ENCODE measurements at places on chromosomes 1 and 21.

- DNase-seq = no peak
Measured at GRCh38 chr1:235892734-235893413, 26.2 kb upstream of the LYST start.

- DNase-seq = no peak
Measured at GRCh38 chr1:30318864-30319718, 404.3 kb downstream of the MATN1 start.

DNA sequence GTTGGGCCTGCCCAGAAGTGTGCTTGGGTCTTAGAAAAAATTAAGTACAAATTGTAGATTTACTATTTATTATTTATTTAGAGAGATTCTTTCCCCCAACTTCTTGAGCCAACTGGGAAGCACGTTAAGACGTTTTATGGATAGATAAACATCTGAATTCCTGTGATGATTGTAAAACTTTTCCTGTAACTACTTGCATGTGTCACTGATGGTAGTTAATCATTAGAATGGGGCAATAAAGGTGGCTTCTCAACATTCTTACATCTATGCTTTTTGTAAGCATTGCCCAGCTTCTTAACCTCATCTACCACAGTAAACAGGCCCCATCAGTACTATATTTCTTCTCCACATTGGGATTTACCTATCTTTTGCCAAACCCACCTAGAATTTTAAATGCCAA is 559.8 kb downstream of the LMO4 start:
- DNase-seq = peak; percentile 62

GRCh38 chr1:16984717-16985116 is 4.3 kb upstream of the MFAP2 start:
- peak; percentile 88 for DNase-seq

DNA sequence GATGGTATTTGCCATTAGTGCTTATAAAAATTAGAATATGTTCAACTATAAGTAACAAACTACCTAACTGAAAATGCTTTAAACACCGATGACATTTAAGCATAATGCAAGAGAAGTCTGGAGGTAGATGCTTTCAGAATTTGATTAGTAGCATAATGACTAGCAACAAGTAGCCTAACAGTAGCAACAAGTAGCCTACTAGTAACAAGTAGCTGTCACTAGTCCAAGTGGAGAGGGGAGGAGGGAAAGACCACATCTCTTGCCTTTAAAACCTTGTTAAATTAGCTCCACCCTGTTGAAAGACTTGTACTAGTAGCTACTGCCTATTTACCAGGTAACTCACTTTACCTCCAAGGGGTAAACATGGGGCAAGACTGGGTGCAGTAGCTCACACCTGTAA is 7.9 kb downstream of the GPR88 start:
- no peak for DNase-seq

- DNase-seq = no peak
Measured at GRCh38 chr1:247110627-247111258, 6.6 kb upstream of the ZNF669 start.

DNA sequence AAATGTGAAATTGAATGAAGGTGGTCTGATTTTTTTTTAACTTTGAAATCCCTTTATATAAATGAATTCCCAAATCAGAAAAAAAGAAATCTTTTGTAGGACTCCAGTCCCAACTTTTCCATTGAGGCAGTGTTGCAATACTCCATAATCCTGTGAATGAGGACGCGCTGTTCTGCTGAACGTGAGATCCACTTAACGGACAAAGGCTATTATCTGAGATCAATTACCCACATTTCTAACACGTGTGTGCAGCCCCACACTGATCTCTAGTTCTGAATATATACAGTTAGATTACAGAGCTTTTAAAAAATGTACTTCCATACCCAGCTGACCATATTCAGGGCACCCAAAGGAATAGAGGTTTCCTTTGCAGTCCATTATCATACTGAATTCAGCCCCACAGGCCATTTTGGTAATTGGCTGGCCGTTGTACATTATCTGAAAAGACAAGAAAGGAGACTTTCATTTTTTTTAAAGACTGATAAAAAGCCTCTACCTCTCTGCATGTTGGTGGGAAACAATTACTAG is 19.0 kb downstream of the RCC2 start:
- DNase-seq = no peak

DNA sequence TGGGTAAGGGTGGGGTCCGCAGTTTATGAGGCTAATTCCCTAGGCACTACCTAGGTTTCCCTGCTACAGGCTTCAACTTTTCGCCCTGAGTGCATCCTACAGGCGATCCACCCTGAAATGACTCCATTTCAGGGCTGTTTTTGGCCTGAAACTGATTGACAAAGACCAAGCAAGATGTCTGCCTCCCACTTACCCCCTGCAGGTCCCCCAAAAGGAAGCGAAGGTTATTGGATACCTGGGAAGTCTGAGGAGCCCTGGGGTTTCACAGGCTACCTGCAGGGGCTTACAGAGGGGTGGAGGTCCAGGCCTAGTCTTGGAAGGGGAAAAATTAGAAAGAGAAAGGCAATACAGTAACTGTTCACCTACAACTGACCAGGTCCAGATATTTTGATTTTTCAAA is 3.3 kb upstream of the TBX15 start:
- no peak for DNase-seq

- DNase-seq = no peak
Measured at GRCh38 chr1:208593306-208594006, 349.3 kb upstream of the PLXNA2 start.

DNA sequence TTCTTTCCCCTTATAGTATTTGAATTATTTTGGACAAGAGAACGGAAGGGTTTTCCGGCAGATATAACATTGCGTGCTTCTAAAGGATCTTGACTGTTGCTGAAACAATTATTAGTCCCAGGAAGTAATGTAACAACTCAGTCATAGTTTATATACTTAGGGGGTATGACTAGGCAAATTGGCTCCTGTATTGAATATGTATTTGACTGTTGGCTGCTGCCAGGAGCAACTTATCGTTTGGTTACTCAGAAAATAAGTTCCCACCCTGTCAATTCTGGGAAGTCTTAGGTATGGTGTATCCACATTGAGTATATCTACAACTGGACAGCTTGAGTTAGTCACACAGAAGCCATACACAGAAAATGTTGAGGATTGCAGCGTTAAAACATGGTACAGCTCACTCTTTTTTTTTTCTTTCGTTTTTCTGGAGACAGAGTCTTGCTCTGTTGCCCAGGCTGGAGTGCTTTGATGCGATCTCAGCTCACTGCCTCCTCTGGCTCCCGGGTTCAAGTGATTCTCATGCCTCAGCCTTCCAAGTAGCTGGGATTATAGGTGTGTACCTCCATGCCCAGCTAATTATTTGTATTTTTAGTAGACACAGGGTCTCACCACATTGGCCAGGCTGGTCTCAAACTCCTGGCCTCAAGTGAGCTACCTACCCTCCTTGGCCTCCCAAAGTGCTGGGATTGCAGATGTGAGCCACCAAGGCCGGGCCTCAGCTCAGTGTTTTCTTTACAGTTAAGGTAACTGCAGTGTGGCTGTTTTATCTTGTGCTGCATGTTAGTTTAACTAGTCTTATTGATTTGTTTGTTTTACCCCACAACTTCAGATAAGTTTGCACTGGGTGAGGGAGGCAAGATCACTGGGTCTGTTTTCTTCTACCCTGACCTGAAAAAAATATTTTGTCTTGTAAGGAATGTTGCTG is 10.2 kb downstream of the SMAP2 start:
- DNase-seq = no peak

DNA sequence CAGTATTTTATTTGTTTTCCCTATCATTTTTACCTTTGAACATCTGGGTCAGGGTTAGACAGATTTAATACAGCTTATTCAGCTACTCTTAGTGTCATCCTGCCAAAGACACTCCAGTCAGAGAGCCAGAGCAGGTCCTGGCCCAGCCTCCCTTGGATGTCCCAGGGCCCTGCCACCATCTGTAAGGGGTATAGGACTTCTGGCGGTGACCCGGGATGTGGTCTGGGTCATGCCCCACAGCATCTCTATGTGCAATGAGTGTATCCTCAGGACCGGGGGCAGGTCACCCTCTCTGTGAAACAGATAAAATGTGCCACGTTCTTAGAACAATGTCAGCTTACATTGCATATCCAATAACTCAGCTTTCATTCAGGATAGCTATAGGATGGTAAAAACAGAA is 37.8 kb upstream of the PRSS38 start:
- DNase-seq = no peak

- no peak for DNase-seq
Measured at GRCh38 chr1:114386129-114387009, 124.6 kb downstream of the TRIM33 start.

- DNase-seq = no peak
Measured at GRCh38 chr1:165484532-165484931, 39.6 kb upstream of the RXRG start.

DNA sequence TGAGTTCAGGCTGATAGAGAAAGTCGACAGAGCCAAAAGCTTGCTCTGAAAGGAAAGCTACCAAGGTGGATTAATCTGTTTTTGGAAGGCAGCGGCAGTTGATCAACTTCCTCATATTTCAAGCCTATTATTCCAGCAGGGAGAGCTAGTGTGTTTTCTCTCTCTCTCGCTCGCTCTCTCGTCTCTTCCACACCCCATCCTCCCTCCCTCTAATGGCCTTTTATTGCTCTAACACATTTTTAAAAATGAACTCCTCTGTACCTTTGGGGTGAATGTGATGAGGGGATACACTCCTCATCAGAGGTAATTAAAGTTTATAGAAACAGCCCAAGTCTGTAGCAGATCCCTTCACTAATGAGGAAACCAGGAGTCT is 126.4 kb downstream of the CLIC6 start:
- DNase-seq = no peak

DNA sequence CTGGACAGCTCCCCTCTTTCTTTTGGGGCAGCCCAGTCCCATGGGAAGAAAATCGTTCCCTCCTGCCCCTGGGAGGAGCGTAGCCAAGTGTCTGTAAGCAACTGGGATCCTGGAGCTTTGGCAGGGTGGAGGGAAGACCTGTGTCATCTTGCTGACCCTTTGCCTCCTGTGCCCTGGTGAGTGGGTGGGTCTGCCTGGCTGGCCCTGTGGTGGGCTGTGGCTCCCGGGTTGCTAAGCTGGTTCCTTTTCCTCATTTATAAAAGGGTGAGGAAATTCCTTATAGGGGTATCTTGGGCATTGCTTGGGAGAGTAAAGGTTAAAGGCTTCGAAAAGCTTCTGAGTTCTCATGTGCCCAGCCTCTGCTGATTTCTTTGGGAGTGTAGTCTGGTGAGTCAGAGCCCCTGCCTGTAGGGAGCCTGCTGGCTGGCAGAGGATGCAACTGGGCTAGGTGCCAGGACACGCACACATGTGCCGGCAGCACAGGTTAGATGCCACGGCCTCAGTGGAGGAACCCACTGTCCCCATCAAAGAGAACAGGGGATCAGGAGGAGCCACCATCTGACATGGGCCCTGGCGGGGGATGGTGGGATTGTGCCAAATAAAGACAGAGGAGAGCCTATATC is 85.2 kb downstream of the ARHGEF10L start:
- peak; percentile 46 for DNase-seq

DNA sequence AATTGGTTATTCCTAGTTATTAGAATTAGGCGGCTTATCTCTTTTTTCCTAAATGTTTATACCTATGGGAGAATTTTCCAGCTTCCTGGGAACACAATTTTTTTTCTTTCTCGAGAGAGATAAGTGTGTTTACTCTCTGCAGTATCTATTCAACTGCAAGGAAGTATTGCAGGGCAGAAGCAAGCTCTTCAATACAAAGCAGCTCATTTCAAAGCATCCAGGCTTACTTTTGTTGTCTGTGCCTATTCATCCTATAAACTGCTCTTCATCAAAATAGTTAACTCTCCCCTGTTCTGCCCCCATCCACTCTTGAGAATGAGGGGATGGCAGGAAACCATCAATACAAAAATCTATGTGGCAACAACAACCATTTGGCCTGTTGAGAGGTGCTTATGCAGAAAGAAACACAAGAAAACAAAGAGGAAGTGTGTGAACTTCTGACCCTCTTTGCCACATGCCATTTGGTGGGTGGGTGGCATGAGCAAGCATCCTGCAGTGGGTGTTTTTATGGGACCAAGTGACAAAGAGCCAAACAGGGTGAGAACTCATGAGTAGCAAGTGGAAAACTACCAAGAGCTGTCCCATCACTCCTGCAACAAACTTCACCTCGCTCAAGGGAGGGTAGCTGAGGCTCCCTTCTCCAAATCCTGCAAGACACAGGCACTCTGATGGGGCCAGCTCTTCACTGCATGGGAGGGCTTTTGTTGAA is 50.6 kb upstream of the MRPS6 start:
- no peak for DNase-seq

DNA sequence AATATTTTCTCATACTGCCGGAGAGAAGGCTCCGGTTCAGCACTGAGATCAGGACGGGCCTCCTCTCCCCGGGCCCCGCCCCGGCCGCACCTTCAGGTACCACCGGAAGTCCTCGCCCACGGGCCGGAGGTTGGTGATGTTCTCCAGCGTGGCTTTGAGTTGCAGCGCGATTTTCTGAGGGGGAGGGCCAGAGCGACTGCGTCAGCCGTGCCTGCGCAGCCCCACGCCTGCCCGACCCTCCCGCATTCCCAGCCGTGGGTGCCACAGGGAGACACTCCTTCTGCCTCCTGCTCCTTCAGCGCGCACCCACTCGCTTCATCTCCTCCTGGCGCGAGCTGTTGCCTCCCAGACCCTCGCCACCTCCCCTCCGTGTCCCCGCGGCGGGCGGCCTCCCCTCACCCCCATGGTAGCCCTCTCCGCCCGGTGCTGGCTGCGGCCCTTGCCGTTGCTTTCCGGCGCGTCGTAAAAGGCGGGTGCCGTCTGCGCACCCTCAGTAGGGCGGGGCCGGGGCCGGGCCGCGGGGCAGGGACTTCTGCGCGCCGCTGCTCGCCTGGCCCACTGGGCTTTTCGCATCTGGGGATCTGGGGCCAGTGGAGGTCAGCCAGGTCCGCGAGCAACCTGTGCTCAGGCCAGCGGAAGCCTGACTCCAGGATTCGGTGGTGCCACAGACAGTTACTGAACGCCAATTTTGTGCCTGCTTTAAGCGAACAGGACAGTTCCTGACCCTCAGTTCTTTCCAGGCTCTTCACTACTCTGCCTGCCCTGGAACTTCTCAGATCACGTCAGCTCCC is at the start of gene CZIB:
Gene CZIB (minus strand): TSS at position 464 of the 791 bp plus-strand sequence. CDS start 59 bp downstream, at position 405.
- DNase-seq = peak; percentile 80

DNA sequence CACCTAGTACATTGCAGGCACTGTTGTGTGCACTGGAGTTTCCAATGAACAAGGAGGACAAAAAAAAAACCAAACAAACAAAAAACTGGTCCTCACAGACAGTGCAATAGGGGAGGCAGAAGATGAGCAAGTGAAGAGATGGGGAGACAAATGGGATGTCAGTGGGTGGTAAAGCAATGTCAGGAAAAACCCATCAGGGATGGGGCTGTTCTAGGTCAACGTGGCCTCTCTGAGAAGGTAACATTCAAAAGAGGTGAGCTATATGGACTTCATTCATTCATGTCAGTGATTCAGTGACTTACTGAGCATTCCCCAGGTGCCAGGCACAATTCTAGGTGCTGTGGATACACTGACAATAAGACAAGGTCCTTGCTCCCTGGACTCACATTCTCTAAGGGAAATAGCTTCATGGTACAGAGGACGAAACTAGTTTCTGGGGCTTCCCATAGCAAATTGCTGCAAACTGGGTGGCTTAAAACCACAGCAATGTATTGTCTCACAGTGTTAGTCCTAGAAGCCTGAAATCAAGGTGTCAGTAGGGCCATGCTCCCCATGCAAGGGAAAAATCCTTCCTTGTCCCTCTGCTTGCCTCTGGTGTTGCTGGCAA is 140.5 kb upstream of the KLHDC7A start:
- DNase-seq = no peak
